MM.1S (cell line): ENCODE measurements at places on chromosomes 2 and 18.

DNA sequence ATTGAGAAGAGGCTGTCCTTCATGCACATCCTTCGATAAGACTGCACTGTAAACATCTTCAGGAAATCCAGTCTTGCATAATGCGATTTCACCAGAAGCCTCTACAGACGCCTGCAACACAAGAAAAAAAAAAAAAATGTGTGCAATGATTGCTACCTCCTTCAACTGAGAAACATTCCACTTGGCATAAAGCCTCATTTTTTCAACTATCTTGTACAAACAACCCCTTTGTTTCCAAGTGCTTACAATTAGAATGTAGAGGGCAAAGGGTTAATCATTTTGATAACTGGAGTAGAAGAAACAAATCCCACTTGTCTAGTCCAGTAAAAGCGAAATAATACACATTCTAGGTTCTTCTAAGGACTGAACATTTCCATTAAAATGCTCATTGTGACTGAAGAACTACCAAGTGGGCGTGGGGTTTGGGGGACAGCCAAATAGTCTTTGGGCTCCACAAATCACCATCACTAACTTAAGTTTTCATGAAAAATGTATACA is 29.2 kb downstream of the CDH2 start:
- DNase-seq = no peak

- DNase-seq = peak; percentile 37
Measured at GRCh38 chr2:138036522-138036921, 72.2 kb downstream of the HNMT start.

DNA sequence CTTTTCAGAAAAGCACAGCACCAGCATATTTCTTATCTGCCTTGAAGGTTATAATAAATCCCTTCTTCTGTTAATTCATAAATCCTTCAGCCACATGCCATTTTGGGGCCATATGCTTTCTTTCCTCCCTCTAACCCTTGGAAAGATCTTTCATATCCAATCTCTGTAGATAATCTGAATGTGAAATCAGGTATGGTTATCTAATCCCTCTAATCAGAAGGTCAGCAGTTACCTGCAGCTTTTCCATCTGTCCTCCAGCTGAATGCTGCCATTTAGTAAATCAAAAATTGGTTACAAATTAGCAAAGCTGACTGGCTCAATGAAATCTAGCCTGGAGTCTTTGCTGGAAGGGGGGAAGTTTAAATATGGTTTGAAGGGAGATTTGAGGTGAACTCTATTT is 230.5 kb downstream of the PIK3C3 start:
- no peak for DNase-seq

DNA sequence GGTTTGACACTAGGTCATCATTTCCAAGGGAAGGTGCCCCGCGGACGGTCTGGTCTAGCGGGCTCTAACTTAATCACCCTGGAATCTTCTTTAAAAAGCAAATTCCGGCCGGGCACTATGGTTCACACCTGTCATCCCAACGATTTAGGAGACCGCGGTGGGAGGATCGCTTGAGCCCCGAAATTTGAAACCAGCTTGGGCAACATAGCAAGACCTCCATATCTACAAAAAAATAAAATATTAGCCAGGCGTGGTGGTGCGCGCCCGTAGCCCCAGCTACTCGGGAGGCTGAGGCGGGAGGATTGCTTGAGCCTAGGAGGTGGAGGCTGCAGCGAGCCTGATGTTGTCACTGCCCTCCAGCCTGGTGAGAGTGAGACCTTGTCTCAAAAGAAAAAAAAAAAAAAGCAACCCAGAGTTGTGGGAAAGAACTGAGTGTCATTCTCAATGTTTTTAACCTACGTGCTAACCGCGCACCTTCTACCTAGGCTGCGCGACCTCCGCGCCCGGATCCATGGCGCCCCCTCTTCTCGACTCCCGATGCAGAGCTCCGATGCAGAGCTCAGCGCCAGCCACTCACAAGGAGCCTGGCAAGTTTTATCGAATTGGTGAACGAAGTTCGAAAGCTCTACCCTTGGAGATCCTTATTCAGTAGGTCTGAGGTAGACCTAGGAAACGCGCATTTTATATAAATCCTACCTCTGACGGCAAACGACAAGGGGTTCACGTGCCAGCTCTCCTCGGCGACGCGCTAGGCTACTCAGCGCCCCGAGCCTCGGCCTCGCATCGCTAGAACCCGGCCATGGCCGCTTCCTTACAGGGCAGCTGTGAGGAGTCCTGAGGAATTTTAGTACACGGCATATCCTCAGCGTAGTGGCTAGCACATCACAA is 888 bp upstream of the TWSG1 start:
- no peak for DNase-seq

DNA sequence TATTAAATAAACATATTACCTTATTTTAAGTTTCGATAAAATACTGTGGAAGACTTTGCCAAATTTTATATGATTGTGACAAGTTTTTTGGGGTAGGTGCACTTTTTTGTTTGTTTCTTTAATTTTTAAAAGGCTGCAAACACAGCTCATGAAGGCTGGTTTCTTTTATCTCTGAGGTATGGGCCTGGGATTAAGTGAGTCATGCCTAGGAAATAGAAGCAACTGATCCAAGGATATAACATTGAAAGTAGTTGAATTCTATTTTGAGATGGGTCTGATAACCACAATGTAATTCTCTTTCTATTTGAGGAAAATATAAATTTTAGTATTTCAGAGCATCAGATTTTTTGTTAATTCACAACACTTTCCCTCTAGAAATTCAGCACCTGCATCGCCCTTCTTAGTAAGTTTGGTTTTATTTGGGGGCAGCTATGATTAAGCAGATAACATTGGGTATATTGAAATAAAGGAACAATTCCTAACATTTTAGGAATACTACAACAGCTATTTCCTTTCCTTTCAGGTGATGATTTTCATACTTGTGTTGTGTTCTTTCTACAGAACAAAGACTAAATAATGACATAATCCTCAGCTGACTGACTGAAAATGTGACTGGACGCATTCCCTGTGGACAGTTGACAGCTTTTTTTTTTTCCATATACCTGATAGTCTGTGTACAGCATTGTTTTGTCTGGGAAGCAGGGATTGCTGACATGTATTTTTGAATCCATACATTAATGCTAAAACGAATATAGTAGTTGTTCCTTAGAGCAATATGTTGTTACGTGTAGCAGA is 16.8 kb downstream of the RBM45 start:
- DNase-seq = no peak

DNA sequence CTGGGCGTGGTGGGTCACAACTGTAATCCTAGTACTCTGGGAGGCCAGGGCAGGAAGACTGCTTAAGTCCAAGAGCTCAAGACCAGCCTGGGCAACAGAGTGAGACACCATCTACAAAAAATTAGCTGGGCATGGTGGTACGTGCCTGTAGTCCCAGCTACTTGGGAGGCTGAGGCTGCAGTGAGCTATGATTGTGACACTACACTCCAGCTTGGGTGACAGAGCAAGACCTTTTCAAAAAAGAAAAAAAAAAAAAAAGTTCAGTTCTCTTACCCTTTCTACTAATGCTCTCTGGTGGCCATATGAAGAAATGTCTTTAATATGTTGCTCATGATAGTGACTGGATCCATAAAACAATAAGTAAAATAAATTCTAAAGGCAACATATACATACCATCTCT is 14.9 kb downstream of the TYW5 start:
- peak; percentile 36 for DNase-seq

- no peak for DNase-seq
Measured at GRCh38 chr18:55479656-55480420, 108.2 kb downstream of the TCF4 start.

DNA sequence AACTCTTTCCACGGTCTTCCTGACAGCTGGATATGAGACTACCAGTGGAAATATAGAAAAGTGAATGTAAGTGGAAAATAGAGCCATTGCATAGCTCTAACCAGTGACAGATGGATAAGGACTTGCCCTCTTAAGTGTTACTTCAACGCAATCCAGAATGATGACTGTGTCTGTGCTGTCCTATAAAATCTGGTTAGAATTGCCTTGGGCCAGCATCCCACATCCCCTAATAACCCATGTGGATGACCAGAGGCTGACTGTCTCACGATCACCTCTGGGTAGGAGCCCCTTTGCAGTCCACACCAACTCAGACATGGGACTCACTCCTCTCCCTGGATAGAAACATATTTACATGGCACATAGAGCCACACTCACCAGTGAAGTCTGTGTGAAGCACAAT is 186.6 kb downstream of the C1D start:
- no peak for DNase-seq

DNA sequence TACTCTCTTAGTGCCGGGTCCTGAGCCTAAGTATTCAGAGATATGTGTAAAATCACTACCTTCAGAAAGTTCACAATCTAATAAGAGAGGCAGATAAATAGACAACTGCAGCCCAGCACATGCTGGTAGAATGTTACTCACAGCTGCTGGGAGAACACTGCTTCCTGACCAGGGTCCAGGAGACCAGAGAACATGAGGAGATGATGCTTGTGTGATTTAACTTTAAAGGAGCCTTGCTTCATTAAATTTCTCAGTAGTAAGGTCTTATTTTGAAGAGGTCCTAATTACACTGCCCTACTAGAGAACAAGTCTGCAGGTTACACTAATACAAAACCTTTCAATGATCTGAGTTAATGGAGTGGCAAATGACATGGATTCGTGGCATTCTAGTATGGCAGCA is 209.9 kb upstream of the TRIB2 start:
- DNase-seq = no peak

- no peak for DNase-seq
Measured at GRCh38 chr2:37011130-37011529, 44.8 kb upstream of the STRN start.

- no peak for DNase-seq
Measured at GRCh38 chr18:48002933-48003365, 72.5 kb upstream of the SMAD2 start.

GRCh38 chr2:45802499-45803138 is 151.1 kb downstream of the PRKCE start:
- DNase-seq = no peak

- DNase-seq = peak; percentile 47
Measured at GRCh38 chr2:100260712-100261620, 61.3 kb downstream of the LONRF2 start.

- DNase-seq = no peak
Measured at GRCh38 chr2:138763971-138764370, 16.2 kb downstream of the NXPH2 start.

DNA sequence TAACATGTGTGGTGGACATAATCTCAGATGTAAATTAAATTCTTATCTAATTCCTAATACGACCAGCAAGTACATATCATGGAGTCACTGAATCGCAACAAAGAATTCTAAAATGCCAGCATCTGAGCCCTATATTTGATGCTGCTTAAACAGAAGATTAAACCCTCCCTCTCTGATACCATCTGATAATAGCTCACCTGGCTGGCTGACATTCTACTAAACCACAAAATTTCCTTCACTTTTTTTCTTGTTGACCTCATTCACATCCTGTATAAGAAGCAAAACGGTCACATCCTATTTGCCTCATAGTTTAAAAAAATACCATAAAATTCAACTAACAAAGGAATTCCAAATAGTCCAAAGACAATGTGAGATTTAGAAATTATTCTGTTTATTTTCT is 371.6 kb upstream of the SLC8A1 start:
- DNase-seq = peak; percentile 38

GRCh38 chr2:26048791-26049190 is 14.9 kb downstream of the RAB10 start:
- DNase-seq = no peak

DNA sequence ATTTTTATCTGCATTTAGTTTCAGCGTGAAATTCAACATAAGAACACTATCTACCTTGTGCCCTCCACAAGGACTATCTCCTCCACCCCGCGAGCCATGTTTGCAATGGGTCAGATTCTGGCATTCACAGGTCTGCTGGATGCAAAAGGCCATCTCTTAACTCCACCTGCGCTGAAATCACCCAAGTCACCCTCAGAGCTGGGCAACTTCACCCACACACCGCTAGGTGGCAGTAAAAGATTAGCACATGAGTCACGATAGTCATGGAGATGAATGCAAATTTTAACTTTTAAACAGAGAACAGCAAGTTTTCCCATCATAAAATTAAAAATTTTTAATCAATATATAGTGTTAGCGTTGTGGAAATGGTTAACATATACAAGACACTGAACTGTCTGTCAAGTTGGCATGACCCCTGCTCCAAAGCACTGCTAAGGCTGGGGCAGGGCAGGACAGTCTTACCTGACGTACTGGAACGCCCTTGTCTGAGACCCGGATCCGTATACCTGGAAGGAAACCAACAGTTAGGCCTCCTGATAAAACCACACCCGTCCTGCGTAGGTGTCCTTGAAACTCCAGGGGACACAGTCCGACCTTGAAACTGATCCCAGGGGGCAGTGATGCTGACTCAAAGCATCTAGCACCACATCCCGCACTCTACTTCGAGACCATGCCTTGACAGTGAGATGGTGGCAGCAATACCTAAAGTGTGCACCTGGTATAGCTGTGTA is 89.6 kb downstream of the UXS1 start:
- peak; percentile 64 for DNase-seq

DNA sequence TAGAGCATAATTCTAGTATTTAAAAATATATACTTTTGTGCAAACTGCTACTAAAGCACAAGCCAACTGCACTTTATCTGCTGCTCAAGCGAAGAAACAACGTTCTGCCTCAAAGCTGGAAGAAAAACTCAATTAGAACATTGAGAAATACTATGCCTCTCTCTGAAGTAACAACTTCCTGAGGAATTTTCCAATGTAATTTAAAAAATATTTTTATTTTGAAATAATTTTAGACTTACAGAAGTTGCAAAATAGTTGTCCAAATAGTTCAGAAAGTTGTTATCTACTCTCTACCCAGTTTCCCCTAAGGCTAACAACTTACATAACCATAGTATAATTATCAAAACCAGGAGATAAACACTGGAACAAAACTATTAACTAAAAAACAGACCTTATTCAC is 12.3 kb upstream of the POLI start:
- DNase-seq = no peak

DNA sequence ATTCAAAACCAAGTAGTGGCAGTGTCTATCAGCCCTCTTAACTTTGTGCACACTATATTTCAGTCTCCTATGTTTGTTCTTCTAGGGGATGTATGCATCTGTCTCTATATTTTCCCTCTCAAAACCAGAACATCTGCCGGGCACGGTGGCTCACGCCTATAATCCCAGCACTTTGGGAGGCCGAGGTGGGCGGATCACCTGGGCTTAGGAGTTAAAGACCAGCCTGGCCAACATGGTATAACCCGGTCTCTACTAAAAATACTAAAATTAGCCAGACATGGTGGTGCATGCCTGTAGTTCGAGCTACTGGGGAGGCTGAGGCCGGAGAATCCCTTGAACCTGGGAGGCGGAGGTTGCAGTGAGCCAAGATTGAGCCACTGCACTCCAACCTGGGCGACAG is 9.9 kb upstream of the GAREM2 start:
- DNase-seq = no peak
